ENCODE measurements at places on chromosomes 7 and 10.

- DNase-seq: no peak
These were observed 1.7 kb upstream of the NEURL1 start for GRCh38 chr10:103491729-103492364.

GRCh38 chr10:96440361-96441292, 73.1 kb downstream of the TLL2 start:
- no peak for DNase-seq

DNA sequence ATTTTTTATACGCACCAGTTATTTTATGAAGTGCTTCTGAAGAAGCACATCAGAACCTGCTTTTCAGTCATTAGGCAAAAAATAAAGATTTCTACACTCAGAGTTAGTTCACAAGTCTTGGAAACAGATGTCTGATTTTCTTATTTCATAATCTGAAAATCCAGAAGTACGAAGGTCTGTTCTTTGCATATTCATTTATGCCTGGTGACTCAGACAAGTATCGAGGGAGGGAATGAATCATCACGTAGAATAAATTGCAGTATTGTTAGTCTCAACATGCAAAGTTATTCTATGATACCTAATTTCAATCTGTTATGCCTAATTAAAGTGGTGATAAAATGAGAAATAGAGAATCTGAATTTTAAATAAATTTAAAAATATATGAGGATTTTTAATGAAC, 113.6 kb upstream of the SEM1 start:
- DNase-seq: no peak

- no peak for DNase-seq
These were observed 215.3 kb downstream of the MAD1L1 start for GRCh38 chr7:2017481-2017891.

DNA sequence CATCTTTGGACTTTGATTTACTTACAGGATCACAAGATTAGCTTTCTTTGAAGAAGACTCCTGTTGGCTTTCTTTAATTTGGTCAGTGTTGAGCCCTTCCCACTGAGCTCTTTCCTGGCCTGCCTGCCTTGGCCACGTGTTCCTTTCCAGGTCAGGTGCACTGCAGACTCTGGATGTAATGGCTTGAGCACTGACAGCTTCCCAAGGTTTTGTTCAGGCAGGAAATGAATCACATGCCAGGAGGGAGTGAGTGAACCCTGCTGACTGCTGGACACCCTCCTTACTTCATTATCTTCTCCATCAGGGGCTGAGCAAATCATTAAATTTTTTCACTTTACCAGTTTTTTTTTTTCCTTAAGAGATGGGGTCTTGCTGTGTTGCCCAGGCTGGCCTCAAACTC, 29.8 kb downstream of the SNX10 start:
- DNase-seq: no peak

GRCh38 chr7:150860291-150860977, 8.1 kb downstream of the AOC1 start:
- no peak for DNase-seq

DNA sequence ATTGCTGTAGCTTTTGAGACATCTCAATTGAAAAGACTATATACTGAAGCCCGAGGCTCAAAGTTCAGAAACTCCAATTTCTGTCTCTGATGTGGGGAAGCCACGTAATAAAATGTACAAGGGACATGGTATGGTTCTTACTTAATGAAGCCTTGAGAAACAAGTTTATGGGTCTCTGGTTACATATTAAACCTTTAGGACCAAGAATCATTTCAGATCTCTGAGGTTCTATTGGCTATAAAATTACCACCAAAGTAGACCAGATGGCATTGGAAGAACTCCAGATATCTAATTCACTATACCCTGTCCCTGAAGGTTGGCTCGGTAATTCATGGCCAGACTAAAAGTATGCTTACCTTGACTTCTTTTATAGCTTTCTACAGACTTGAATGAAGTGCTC, 23.7 kb downstream of the STAMBPL1 start:
- DNase-seq: no peak

DNA sequence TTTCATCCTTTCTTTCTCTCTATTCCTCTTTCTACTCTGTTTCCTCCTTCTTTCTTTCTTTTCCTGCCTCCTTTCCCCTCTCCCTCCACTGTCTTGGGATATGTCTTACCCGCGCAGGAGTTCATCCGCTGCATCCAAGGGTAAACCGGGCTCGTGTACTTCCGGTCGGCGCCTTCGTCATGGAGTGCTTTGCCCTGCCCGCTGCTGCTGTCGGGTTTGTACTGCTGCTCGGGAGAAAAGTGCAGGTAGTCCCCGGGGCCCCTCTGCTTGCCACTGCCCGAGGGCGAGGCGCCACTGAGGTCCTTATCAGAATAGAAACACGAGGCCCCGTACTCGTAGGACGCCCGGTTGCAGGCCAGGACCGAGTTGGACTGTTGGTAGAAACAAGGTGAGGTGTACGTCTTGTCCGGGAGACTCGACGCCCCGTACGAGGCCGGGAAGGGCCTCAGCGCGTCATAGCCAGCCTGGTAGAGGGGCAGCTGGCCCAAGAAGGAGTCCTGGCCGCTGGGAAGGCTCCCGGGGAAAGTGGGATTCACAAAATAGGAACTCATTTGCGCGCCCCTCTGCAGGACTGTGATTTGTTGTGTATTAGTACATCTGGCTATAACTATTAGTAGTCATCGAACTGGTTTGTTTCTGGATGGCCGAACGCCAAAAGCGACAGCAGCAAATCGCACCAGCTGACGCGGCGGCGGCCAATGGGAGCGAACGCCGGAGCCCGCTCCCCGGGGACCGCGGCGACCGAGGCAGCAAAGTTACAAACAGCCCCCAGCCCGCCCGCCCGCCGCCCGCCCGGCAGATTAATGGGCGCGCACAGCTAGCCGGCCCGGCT, at the start of gene HOXA6:
HOXA6 (minus strand) TSS at position 576 of the 832 bp plus-strand sequence; CDS start at position 551, 25 bp downstream.
- DNase-seq: no peak

- DNase-seq: no peak
These were observed 14.3 kb upstream of the GATAD1 start for GRCh38 chr7:92433019-92433418.

DNA sequence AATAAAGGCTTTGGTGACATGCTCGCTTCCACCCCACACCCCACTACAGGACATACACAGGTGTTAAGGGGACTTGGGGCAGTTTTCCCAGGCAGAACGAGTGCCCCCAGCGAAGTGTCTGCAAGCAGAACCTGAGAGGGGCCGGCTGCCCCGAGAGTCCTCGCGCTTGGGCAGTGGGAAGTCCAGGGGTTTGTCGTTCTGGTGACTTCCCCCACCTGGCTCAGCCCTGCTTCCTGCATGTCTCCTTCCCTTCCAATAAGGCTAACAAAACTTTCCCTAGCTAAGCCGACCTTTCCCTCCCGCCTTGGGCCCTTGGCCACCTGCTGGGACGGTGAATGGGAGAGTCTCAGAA, 916 bp downstream of the VWA2 start:
- no peak for DNase-seq

GRCh38 chr10:126500866-126501265, 112.6 kb upstream of the ADAM12 start:
- no peak for DNase-seq

DNA sequence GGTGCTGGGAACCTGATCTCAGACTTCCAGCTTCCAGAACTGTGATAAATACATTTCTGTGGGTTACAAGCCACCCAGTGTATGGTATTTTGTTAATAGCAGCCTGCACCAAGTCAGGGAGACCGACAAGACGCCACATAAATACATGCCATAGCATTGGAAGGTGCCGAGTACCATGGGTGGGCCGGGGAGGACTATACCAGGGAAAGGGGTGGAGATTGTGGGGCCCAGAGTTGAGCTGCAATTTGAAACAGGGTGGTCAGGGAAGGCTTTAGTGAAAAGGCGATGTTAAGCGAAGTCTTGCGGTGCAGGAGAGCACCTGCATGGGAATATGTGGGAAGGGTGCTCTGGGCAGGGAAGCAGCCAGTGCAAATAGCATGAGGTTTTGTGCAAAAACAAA, 88.9 kb upstream of the LRRC4 start:
- no peak for DNase-seq

DNA sequence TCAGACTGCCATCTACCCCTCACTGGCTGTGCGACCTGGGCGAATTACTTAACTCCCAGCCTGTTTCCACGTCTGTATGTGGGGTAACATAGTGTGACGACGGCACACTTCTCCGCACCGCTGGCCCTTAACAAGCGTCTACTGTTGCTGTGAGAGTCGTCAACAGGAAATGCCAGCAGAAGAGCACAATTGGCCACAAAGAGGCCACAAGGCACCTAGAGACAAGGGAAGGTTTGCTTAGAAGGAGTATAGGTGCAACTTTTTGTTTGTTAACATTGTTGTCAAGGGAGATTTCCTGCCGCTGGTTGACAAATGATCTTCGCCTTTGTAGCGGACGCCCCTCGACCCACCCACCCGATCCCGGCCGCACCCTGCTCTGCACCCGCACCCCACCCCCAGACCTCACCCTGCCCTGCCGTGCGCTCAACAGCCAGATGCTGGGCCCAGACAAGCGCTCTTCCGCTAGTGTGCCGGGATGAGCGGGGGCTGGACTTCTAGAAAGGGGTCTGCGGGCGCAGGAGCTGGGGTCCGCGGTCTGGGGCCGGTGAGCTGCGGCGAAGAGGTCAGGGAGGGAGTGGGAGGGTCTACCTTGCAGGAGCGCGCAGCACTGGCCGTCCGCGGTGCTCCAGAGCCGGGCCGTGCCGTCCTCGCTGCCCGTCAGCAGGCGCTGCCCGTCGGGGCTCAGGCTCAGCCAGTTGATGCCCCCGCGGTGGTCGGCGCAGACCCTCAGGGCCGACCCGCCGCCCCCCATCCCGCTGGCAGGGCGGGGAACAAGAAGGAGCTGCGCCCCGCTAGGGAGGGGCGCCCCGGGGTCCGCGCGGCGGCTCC, 785 bp downstream of the WDR86 start:
- peak; percentile 29 for DNase-seq

- no peak for DNase-seq
These were observed 33.7 kb upstream of the DGKI start for GRCh38 chr7:137880432-137880831.

GRCh38 chr10:103676058-103676785, 179.2 kb downstream of the SH3PXD2A start:
- DNase-seq: no peak

DNA sequence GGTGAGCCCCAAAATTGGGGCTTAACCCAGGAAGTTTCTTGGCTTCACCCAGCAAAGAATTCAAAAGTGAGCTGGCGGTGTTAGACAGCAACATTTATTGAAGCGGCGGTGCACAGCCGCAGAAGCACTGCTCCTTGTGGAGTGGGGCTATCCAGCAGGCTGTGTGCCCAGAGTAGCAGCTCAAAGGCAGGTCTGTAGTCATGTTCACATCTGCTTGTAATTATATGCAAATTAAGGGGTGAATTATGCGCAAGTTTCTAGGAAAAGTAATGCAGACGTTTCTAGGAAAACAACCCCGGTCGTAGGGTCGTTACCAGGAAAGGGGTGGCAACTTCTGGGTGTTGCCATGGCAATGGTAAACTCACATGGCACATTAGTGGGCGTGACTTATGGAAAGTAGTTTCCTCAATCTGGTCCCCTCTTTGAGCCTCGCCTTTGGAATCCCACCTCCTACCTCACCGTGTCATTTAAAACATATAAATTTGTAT, 13.7 kb upstream of the KBTBD2 start:
- peak; percentile 37 for DNase-seq

- no peak for DNase-seq
These were observed 380.3 kb upstream of the ADARB2 start for GRCh38 chr10:2117641-2118040.

DNA sequence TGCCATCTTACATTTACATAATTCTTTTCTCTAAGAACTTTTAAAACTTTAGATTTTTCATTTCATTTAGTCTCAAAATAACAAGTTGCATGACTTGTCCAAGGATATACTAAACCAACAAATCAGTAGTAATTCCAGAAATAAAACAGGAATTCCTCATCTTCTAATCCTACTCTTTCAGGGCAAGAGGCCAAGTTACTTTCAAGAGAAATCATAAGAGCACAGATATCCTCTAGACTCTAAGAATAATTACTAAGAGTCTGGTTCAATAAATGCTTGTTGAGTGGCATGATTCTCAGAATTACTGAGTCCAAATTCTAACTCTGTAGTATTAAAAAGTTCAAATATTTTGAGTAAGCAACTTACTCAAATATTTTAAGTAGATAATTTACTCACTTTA, 12.9 kb downstream of the PDZD8 start:
- no peak for DNase-seq

DNA sequence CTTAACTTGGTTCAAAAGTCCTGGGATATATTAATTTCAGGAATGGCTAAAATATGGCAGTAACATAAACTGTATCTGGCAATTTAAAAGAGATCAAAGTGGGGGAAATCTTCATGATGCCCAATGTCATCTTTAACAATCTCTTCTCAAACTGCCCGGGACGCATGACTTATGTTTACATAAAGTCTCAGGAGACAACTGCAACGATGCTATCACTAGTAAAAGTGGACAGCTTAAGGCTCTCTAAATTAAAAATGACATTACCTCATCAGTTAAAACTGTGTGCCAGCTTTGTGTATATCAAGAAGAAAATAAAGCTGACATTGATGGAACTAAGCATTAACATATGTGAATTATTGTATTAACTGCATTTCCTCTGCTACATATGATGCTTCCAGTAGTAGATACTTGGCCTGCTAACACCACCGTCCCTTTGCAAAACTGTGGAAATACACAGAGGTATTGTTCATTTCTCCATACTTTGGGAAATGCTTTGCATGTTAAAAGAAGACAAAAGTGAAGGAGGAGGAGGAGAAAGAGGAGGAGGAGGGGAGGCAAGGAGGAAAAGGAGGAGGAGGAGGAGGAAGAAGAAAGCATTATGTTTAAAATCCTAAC, 62.4 kb downstream of the NRP1 start:
- no peak for DNase-seq

GRCh38 chr10:60208676-60209269, 180.9 kb downstream of the ANK3 start:
- DNase-seq: no peak
